ENCODE measurements at places on chromosomes 6 and 20.

- DNase-seq, result peak; percentile 15
These were observed 33.7 kb downstream of the SLC9A8 start for GRCh38 chr20:49846206-49846807.

DNA sequence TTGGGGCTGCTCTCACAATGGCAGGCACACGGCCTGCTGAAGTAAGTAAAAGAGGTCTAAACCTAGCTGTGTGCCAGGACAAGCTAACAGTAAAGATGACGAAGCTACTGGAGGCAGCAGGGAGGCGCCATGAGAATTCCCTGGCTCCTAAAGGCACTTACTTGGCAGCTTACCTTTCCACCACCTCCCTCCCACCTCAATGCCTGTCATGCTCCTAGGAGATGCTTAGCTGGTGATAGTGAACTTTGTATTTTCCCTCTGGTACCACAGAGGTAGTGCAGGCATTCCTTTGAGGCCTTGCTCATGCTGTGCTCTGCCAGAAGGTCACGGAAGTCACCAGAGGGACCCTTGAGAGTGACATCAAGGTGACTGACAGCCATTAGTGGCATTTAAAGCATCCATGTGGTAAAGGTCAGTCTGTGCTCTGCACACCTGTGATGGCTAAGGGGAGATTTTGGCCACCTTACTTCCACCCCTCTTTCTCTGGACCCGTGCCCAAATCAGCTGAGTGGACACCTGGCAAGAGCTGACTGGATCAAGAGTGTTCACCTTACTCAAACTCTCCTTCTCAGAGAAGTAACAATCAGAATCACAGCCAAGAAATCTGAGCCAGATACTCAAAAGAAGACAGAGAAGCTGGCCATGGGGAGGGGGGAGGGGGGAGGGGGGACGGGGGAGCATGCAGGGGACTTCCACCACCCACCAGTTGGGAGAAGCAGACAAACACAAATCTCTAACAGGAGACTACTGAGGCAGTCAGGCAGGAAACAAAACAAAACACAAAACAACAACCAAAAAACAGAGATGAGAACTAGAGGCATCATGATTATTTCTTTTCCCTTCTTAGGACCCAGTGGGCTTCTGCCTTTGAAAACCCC, 2.9 kb downstream of the FKBP1A start:
- no peak for DNase-seq

- no peak for DNase-seq
These were observed 24.5 kb downstream of the TOX2 start for GRCh38 chr20:43938932-43939761.

DNA sequence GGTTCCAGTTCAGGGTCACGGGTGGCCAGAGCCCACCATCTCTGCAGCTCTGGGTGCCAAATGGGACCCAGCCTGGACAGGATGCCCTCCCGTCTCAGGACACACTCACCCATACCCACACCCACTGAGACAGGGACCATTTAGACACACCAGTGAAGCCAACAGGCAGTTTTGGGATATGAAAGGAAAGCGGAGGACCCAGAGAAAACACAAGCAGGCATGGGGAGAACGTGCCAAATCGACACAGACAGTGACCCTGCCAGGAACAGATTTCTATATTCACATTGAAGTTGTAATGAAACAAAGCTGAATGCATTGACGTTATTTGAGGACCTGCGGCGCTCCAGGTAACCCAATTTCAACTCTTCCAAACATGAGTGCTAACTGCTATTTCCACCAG, 164.5 kb downstream of the DOK5 start:
- no peak for DNase-seq

- DNase-seq, result no peak
These were observed 98.2 kb downstream of the CAP2 start for GRCh38 chr6:17491416-17492142.

- no peak for DNase-seq
These were observed 366.8 kb upstream of the KHDRBS2 start for GRCh38 chr6:62652692-62653328.

DNA sequence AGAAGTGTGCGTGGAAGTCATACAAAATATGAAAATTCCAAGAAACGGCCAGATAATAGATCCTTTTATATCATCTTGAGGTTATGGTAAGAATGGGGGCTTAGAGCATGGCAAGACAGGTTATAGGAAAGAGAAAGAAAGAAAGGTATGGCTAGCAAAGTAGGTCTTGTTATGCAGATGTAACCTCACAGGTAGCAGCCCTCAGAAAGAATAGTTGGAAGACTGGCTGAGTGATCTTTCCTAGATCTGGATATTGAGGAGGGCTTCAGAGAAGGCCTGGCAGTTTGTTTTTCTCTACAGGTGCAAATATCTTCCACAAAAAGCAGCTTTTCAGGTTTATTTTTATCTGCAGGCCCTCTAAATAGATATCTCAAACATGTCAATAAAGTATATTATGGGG, 679.5 kb downstream of the KHDRBS2 start:
- DNase-seq, result no peak

- no peak for DNase-seq
These were observed 40.9 kb downstream of the ZFP64 start for GRCh38 chr20:52150440-52151258.

DNA sequence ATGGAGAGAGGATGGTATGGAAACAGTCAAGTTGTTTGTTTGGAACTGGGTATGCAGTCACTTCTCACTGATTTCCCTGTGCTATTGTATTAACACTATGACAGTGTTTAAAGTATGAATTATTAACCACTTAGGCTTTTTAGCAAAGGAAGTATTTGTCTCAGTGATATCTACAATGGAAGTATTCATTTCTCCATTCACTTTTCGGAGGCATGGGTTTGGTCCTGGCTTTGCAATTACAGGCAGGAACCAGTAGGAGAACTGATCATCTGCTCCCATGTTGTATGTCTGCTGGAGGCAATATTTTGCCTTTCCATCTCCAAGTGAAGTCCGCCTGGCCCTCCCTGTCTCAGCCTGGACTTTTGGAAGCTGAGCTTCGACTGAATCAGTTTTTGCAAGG, 30.6 kb upstream of the EXOC2 start:
- DNase-seq, result no peak

- DNase-seq, result no peak
These were observed 42.3 kb downstream of the SLC22A23 start for GRCh38 chr6:3414327-3415081.

GRCh38 chr6:41463062-41463930, 82.9 kb upstream of the FOXP4 start:
- DNase-seq, result no peak

DNA sequence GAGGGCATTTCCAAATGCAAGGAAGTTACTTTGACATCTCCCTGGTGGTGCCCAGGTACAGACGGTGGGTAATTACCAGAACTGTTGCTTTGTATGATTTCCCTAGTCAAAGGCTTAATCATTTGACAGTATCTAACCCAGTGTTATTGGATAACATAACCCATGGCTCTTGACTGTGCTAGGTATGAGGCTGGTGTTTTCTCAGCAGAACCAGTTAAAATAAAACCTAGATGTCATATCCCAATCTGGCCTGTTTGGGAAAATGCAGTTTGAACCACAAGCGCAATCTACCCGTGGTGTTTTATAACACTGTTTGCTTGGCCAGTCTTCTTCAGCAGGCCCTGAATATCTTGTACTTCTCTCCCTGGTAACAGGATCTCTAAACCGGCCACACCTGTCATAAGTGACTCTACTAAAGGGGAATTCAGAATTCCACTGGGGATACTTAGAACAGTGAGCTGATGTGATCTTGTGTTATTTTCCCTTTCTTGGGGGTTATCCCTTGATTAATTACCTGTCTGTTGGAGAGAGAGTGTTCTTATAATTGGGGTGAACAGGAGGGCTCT, 32.8 kb downstream of the PPP1R14C start:
- DNase-seq, result no peak

DNA sequence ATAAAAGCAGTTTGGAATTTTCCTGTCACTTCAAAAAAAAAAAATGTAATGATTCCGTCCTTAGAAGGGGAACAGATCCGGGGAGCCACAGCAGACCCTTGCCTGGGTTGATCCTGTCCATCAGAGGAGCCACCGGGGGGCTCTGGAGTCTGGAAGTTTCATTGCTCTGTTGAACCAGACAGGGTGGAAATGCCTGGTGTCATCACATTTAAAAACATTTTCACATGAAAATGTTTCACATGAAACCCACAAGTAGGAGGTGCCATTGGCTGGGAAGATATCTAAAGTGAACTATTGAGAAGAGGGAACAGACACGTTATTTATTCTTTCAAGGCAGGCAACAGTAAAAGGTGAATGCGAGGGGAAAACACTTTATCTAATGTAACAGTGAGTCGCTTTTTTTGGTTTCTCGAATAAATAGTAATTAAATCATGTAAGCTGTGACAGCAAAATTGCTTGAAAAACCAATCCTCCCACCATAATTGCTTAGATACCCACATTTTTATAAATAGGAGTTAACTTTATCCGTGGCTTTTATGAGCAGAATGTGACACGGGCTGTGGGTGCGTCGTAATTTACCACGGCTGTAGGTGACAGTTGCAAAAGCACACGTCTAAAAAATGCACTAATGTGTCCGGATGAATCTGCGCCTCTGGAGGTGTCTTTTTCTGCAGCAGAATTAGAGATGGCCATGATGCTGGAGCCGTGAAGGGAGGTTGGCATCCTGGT, 323.4 kb downstream of the TAF4 start:
- DNase-seq, result no peak

GRCh38 chr6:93278241-93278640, 141.1 kb downstream of the EPHA7 start:
- DNase-seq, result no peak

DNA sequence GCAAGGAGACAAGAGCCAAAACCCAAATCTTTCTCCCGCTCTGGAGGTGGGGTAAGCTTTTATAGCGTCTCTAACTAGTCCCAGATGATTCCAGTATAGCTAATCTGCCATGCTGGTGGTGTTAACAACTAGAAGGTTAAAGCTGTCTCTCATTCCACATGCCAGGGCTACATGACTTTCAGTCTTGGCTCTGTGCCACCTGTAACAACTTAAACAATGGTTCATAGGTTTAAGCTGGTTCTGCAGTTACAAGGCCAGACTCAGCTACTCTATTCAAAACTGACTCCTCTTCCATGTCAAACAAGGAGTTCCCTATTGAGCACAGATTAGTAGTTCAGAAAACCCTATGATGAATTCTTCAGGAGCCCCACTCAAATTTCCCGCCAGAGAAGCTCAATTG, 128.9 kb downstream of the ELOVL4 start:
- DNase-seq, result no peak

DNA sequence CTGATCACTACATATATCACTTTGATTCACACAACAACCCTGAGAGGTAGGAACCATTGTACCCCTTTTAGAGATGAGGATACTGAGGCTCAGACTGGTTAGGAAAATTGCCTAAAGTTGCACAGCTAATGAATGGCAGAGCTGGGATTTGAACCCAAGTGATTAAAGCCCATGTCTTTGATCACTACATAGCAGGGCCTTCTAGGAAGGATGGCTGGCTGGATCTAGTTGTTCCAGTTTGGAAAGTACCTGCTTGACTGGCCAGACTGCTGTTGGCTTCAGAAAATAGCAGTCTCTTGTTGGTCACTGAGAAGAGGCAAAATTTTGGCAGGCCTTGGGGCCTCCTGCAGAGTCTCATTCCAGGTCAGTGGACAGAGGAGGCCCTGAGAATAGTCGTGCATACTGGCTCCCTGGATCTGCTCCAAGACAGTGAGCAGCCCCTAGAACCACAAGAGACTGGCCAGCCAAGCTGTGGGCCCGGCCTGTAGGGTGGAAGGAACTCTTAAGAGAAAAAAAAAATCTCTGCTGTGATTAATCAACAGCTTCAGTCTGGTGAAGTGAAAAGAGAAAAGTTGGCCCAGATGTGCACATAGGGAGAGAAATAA, 17.5 kb downstream of the PPARD start:
- DNase-seq, result no peak

- DNase-seq, result no peak
These were observed 498.6 kb downstream of the BTBD3 start for GRCh38 chr20:12416281-12416680.

DNA sequence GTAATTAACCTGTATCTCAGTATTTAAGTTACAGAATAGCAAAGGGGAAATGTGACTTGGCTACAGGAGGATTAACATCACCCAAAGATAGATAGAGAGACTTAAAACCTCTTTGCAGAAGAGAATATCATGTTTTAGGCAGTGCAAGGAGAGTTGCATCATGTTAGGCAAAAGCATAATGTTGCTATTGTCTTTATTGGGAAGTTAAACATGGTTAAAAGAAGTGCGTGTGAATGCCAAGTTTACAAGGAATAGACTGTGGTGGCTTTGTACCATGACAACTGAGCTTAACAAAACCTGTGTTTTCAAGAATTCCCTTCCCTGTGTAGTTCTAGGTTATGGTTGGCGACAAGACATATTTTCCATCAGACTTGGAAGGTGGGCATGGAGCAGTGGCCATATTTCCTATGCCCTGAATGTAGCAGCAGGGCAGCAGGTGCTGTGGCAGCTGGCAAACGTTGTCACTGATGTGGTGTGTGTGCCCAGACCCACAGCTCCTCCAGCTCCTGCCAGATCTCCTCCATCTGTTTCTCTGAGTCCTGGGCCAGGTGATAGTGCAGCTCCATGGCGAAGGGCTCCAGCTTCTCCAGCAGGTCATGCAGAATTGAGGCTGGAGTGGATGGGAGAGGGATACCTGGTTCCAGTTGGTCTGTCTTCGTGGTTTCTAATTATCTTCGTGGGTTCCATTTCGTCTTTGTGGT, 163.3 kb downstream of the QRSL1 start:
- DNase-seq, result no peak

DNA sequence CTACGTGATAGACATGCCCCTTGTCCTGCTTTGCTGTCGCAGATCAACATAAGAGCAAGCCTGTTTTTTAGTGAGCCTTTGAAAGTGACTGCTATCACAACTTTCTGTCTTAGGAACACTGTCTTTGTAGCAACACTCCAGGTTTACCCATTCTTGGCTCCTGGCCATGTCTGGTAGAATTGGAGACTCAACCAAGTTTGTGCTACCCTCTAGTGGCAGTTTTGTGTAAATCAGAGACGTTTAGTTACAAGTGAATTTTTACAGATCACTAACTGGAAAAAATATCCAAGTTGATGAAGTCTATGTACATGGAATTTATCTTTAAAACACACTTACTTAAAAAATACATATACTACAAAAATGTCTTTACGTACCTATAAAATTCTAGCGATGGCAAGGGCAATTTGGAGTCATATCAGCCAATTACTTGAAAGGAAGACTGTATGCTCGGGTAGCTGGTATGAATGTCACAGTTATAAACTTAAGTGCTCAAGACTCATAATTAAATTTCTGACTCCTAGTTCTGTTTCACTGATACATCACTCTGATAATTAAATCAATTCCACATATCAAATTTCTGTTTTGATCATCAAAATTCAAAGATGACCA, 101.4 kb downstream of the ADGB start:
- DNase-seq, result no peak

DNA sequence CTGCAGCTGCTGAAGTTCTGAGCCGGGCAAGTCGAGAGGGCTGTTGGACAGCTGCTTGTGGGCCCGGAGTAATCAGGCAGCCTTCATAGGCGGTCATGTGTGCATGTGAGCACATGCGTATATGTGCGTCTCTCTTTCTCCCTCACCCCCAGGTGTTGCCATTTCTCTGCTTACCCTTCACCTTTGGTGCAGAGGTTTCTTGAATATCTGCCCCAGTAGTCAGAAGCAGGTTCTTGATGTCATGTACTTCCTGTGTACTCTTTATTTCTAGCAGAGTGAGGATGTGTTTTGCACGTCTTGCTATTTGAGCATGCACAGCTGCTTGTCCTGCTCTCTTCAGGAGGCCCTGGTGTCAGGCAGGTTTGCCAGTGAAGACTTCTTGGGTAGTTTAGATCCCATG, 21.2 kb upstream of the MAPK13 start:
- DNase-seq, result no peak
